T-helper 1 cell treated with Interleukin-12 subunit alpha and Interleukin-12 subunit beta and Interleukin-4 antibody, amounts not matched to agents 30 ng/mL and 1 ng/mL, for 36 hours (primary cell): ENCODE measurements at places on chromosomes 2 and 18. TPM values are rescaled to one million over a fixed set of nuclear protein-coding genes. Genes with fewer than 3 reads are reported as not detected.

SPR gene
- total RNA-seq, result 0.98 and 1.6 TPM in 2 replicates

TMEM169 gene
- 2.1 and 3.8 TPM in 2 replicates for total RNA-seq

SNTG2 gene
- total RNA-seq, result not detected in 2 replicates

MAL gene
- 791 and 797 TPM in 2 replicates for total RNA-seq

ALLC gene
- not detected in 2 replicates for total RNA-seq

DSG4 gene
- total RNA-seq, result not detected in 2 replicates

COBLL1 gene
- not detected in 2 replicates for total RNA-seq

NYAP2 gene
- not detected in 2 replicates for total RNA-seq

E2F6 gene
- 12.0 and 12.2 TPM in 2 replicates for total RNA-seq

FAM228B gene
- total RNA-seq, result 7.8 and 10.1 TPM in 2 replicates

SOX11 gene
- not detected in 2 replicates for total RNA-seq

FAM210A gene
- 17.2 and 21.7 TPM in 2 replicates for total RNA-seq

POTEE gene
- 1.6 and 2.0 TPM in 2 replicates for total RNA-seq

LYG2 gene
- total RNA-seq, result not detected in 2 replicates

CAB39 gene
- total RNA-seq, result 255 and 256 TPM in 2 replicates

CCL20 gene
- total RNA-seq, result 0.27 TPM in 1 of 2 replicates, not detected in the other

NLRC4 gene
- 0.07 and 0.12 TPM in 2 replicates for total RNA-seq

RETREG2 gene
- 84.1 and 94.7 TPM in 2 replicates for total RNA-seq

RNU2-63P gene
- total RNA-seq, result 16.7 and 22.4 TPM in 2 replicates

OSBPL1A gene
- 1.1 and 1.7 TPM in 2 replicates for total RNA-seq

CYP1B1 gene
- 13.2 and 15.6 TPM in 2 replicates for total RNA-seq

SLC9A4 gene
- 0.15 and 0.20 TPM in 2 replicates for total RNA-seq

GAL3ST2 gene
- total RNA-seq, result not detected in 2 replicates

LBX2 gene
- 0.42 and 0.98 TPM in 2 replicates for total RNA-seq

SERPINB2 gene
- total RNA-seq, result not detected in 2 replicates

ELOA2 gene
- not detected in 2 replicates for total RNA-seq

SRBD1 gene
- 20.5 and 21.2 TPM in 2 replicates for total RNA-seq

FAM161A gene
- total RNA-seq, result 2.3 and 2.5 TPM in 2 replicates

CD302 gene
- 0.34 and 0.46 TPM in 2 replicates for total RNA-seq

SLC30A3 gene
- total RNA-seq, result 0.64 and 0.68 TPM in 2 replicates
